ENCODE measurements at places on chromosomes 7 and 10.

GRCh38 chr7:133434246-133434865 is 181.5 kb downstream of the EXOC4 start:
- no peak for DNase-seq

DNA sequence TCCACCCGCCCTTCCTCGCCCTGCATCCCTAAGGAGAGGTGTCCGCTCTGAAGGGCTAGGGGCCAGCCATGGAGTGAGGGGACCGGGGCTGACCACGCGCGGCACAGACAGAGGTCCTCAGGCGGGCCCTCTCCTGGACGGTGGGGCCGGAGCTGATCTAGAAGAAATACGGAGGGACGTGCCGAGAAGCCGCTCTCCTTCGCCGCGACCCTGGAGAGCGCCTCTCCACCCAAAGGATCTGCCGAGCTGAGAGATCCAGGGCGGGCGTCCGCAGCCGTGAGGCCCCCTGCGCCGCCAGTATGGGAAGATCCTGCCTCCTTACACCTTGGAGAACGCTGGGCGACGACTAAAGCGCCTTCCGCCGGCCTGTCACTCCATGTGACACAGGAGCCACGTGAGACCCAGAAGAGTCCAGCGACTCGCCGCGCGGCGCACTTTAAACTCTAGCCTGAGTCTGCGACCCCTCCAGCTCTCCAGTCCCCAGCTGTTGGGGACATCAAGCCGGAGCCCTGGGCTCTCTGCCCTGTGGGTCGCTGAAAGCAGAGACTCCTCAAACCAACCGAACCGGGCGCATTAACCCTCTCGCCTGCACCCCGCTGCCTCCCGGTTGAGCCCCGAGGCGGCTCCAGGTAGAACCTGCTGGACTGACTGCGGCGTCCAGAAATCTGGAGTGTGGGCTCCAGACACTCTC is 1.5 kb upstream of the SFMBT2 start:
- DNase-seq, result peak; percentile 57

DNA sequence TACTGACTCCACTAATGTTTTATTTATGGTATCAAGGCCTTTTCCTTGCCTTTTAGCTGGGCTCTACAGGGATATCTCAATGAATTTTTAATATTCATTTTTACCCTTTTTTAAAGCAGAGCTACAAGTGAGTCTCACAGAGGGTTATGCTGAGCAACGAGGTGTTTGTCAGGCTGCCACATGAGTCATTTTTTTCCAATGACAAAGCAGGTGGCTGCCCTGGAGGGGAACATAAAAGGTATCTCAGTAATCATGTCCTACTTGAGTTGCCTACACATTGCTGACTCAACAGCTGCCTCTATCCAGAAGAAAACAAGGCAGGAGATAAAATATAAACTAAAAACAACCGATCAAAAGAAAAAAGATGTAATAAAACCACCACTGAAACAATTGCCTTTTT is 1004.9 kb upstream of the POT1 start:
- no peak for DNase-seq

GRCh38 chr10:96138102-96138501 is 8.0 kb downstream of the ZNF518A start:
- no peak for DNase-seq

DNA sequence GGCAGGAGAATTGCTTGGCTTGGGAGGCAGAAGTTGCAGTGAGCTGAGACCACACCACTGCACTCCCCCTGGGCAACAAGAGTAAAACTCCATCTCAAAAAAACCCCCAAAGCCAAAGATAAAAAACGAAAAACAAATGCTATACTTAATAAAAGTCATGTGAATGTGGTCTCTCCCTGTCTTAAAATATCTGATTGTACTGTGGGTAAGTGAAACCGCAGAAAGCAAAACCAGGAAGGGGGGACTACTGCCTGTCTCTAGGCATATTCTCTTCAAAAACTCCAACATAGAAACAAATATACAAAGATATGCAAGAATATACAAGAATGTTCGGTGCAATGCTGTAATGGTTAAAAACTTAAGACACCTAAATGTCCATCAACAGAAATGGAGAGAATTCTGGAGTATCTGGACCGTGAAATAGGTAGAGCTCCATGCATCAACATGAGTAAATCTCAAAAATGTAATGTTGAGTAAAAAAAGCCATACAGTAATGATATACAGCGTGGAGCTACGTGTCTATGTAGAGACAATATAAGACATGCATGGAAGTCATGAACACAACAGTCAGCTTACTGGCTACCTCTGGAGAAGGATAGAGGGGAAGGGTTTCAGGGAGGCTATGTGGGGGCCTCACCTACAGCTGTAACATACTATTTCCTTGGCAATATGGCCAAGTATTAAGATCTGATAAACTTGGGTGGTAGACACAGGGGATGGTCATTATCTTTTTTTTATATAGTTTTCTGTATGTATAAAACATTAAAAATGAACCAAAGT is 2.1 kb downstream of the ZNF394 start:
- peak; percentile 7 for DNase-seq

DNA sequence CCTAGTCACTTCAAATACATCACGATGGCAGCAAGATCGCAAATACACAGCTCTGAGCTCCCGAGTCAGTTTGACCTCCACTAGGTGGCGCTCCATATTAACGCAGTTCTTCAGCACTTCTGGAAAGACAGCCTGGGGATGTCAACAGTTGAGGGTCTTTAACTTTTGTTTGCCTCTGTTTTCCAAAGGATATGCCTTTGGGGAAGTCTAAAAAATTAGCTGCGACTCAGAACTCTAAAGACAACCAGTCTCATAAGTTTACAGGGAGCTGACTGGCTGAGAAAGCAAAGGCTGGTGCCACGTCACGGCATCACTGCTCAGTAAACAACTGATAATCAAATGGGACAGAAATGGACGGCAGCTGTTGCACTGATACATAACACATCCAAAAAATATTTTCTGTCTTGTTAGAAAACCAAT is 458.8 kb downstream of the SORCS1 start:
- DNase-seq, result peak; percentile 44

- DNase-seq, result no peak
These were observed 428.9 kb upstream of the AUTS2 start for GRCh38 chr7:69169386-69169785.

DNA sequence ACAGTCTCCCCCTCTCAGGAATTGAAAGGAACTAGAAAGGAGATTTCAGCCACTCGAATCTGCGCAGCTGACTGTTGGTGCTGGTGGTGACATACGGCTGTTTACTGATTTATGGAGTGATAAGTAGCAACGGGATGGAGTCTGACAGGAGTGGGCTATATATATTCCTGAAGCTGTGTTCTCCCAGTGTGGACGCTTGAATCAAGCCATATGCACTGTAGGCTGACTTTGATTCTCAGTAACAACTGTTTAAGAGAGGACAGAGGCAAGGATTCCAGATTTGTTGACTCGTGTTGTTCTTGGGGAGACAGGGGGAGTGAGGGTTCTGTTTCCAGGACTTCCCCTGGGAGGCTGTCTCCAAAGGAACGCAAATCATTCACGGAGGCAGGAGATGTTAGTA is 260.1 kb upstream of the AUTS2 start:
- DNase-seq, result no peak

GRCh38 chr10:94607111-94607510 is 61.5 kb downstream of the HELLS start:
- DNase-seq, result no peak

GRCh38 chr7:149866779-149867447 is 6.9 kb upstream of the ATP6V0E2 start:
- DNase-seq, result no peak

GRCh38 chr10:124213471-124213870 is 120.1 kb upstream of the CHST15 start:
- no peak for DNase-seq

- DNase-seq, result no peak
These were observed 435.7 kb upstream of the GALNT17 start for GRCh38 chr7:70696201-70696754.

GRCh38 chr10:101367569-101368453 is 13.8 kb downstream of the BTRC start:
- no peak for DNase-seq

DNA sequence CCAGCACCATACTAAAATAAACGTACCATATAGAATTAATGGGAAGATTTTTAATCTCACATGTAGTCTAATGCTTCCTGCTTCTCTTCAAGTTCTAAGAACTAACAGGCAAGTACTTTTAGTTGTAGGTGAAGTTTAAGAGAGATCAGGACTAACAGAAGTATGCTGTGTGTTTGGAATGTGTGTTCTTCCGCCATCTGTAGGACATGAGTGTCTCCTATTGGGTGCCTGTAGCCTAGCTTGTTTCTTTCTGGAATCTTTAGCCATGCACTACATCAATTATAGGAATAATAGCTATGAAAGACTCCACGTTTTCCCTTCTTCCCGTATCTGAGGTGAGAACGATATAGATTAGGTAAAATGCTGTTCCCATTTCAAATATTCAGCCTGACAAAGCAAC is 140.2 kb upstream of the AHR start:
- DNase-seq, result no peak

GRCh38 chr7:129739427-129739826 is 127.9 kb downstream of the NRF1 start:
- DNase-seq, result no peak

- DNase-seq, result no peak
These were observed 41.3 kb downstream of the AMZ1 start for GRCh38 chr7:2729031-2729892.

GRCh38 chr10:97090035-97090434 is 95.7 kb downstream of the SLIT1 start:
- no peak for DNase-seq
